Left renal pelvis (tissue), 4 donors: ENCODE measurements at places on chromosomes 13 and 19.
A peak's percentile ranks its signal among the peaks of the same experiment; 100 is the strongest.

DNA sequence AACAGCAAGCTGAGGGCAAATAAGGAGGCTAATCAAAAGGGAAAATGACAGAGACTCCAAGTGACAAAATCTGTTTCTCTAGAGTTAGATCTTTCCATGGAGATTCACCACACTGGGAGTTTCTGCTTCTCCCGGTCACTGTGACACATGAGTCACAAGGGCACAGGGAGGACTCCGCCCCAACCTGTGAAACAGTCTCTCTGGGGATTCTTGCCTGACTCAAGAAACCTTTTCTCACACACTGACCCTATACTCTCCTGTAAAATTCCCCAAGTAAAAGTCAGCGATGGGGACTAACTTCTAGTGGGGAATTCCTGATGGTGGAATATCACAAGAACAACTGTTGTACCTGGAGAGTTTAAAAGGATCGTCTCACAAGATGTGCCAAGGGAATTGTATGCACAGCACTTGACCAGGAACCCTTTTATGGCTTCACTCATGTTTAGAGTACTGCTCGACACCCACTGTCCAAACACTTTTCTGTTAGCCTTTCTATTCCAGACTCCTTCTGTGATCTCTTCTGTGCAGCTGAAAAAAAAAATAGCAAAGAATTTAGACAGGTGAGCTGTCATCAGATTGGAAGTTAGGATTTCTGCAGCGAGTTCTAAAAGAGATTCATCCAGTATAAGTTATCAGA is 46.8 kb upstream of the URAD start:
- no peak for DNase-seq

DNA sequence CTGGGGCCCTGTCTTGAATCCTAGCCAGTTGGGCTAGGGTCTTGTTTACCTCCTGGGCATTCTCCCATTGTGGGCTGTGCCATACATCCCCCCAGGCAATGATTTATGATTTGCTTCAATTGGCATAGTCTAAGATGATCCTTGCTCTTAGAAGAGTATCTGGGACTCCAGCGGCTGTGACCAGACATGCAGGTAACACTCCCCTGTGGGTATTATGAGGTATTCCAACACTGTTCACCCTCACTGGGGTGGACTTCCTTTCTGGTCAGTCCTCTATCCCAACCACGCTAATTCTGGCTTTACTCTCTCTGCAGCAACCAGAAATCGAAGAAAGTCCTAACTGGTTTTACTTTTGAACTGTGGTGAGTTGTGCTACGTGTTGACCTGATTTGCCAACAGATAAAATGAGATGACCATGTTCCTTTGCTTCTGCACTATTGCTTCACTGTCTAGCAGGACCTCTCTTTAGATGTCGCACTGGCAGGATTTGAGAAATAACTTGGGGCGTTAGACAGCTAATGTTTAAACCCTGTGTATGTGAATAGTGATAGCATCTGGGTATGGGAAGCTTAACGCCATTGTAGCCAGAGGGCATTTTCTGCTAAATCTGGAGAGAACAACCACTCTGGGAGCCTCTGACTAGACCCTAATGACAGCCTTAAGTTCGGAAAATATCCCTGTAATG is 6.7 kb upstream of the LRCH1 start:
- no peak for DNase-seq

- DNase-seq: no peak
Measured at GRCh38 chr19:40033989-40034560, 22.0 kb downstream of the ZNF780B start.

DNA sequence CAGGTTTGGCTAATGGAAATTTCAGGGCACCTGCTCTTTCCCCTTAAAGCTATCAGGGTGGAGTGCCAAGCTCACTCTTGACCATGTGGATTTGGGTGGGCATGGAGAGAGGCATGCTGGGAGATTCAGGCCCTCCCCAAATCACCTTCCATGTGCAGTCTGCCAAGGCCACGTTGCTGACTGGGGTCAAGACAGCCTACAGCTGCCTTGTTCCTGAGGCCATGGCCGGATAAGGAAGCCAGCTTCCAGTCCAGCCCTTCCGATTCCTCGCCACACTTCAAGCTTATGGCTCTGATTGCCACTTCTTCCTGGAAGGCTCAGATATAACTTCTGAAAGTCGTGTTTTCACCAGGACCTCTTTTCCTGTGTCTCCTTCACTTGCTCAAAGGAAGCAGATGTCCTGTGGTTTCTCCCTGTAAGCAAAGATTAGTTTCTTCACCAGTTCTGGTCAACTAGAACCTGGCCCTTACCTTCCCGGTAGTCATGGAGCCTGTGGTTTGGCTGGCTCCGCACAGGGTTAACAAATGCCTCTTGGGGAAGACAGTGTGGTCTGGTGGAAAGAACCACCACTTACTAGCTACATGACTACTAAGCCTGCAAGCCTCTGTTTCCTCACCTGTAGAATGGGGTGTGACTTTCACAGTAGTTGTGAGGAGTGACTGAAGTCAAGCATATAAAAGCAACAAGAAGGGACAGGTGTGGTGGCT is 16.1 kb upstream of the TPT1 start:
- DNase-seq: no peak

DNA sequence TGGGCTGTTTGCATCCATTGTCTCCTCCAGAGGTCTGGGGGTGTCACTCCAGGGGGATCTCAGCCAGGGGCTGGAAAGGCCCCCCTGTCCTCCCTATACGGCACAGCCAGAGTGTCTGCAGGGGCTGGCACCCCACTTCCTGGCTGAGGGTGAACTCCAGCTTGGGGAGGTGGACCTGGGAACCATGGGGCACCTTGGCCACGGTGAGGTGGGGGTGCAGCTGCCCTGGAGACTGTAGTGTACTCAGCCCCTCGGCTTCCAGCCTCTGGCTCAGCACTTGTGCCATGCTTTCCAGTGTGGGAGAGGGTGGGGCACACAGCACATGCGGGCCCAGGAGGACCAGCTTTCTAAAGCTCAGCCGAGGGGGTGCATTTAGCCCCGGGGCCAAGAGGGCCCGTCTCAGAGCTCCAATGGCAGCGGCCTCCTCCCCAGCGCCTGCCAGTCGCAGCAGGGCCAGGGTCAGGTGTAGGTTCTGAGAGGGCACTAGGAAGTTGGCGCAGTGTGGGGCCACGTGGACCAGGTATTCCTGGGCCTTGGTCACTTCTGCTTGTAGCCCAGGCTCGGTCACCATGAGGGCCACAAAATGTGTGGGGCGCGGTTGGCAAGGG is 1.4 kb downstream of the LENG9 start:
- DNase-seq: no peak

- peak; percentile 98 for DNase-seq
Measured at GRCh38 chr19:20661150-20661819, at the start of gene ZNF626. Gene ZNF626, minus strand, starts transcription at chr19:20661571. Its CDS starts 125 bp downstream, at chr19:20661446.

DNA sequence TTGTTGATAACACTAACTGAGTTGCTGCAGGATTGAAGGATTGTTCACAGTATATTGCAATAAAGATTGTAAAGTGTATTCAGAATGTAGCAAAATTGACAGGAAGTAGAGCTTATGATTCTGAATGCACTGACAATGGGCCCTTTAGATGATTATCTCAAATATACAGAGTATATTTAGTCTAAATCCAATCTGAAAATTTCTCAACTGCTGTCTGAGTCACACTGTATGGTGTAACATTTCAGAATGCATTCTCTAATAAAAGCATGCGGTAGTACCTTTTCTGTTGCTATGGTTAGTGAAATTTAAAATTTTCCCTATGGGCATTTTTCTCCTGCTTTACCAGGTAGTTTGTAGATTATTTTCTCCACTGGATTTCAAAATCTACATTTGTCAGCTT is 365.2 kb downstream of the PCDH17 start:
- DNase-seq: no peak

GRCh38 chr13:106753251-106753650 is 185.3 kb upstream of the ARGLU1 start:
- DNase-seq: no peak

DNA sequence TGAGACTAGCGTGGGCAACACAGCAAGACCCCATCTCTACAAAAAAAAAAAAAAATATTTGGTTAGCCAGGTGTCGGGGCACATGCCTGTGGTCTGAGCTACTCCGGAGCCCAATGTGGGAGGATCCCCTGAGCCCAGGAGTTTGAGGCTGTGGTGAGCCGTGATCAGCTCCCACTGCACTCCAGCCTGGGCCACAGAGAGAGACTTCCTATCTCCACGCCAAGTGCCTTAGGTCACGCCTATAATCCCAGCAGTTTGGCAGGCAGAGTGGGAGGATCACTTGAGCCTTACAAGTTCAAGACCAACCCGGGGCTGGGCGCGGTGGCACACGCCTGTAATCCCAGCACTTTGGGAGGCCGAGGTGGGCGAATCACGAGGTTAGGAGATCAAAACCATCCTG is 8.7 kb upstream of the ADAT3 start:
- no peak for DNase-seq

GRCh38 chr19:5822181-5822844 is 17.2 kb downstream of the FUT6 start:
- DNase-seq: no peak

GRCh38 chr13:26133286-26133685 is 81.5 kb upstream of the SHISA2 start:
- DNase-seq: no peak

DNA sequence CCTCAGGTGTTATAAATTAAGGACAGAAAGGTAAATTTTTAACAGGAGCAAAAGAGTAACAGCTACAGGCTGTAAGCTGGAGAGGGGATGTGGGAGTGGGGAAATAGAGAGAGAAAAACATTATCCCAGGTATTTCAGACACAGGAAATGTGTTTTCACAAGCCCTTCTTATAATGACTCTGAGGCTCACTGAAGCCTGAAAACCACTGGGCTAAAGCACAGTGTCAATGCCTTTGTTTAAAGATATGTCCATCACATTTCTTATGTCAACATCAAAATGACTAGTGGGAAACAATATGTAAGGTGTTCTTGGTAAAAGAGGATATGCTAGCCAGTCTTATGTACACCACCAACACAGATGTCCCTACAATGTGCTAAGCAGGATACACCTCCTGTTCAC is 365.9 kb downstream of the FGF14 start:
- no peak for DNase-seq

GRCh38 chr19:35017507-35017906 is 12.8 kb upstream of the SCN1B start:
- no peak for DNase-seq

- DNase-seq: no peak
Measured at GRCh38 chr19:33532859-33533460, 11.4 kb upstream of the PEPD start.

DNA sequence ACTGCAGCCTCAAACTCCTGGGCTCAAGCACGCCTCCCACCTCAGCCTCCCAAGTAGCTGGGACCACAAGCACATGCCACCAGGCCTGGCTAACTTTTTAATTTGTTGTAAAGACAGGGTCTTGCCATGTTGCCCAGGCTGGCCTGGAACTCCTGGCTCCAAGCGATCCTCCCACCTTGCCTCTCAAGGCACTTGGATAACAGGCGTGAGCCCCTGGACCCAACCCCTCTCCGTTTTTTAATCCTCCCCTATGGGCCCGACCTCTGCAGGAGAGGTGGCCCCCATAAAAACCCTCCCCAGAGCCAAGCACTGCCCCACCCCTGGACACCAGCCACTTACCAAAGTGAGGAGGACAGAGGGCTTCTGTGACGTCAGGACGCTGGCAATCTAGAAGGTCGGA is 28.6 kb downstream of the PEPD start:
- DNase-seq: no peak

DNA sequence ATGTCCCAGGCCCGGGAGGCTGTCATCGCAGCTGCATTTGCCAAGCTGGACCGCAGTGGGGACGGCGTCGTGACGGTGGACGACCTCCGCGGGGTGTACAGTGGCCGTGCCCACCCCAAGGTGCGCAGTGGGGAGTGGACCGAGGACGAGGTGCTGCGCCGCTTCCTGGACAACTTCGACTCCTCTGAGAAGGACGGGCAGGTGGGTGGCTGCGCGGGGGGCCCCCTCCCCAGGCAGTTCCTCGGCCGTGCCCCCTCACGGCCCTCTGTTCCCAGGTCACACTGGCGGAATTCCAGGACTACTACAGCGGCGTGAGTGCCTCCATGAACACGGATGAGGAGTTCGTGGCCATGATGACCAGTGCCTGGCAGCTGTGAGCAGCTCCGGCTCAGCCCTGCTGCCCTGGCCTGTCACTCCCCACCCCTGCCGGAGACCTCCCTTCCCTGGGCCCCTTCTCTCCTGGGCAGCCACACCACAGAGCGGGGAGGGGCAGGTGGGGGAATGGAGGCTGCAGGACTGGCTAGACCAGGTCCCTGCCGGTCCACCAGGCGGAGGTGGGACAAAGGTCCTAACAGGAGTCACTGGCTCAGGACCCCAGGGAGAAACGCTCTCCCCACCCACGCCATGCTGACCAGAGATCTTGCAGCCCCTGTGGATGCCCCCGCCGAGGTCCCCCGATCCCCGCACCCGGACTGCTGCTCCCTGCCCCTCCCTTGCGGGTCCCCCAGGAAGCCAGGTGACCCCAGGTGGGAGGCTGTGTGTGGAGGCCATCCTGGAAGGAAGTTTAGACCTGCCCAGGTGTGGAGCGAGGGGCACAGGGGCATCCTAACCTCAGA is 1.1 kb downstream of the CAPS start:
- DNase-seq: no peak

GRCh38 chr19:35135389-35135909 is 590 bp upstream of the LGI4 start:
- DNase-seq: no peak

GRCh38 chr13:46526740-46527139 is 26.2 kb upstream of the LRCH1 start:
- DNase-seq: no peak

DNA sequence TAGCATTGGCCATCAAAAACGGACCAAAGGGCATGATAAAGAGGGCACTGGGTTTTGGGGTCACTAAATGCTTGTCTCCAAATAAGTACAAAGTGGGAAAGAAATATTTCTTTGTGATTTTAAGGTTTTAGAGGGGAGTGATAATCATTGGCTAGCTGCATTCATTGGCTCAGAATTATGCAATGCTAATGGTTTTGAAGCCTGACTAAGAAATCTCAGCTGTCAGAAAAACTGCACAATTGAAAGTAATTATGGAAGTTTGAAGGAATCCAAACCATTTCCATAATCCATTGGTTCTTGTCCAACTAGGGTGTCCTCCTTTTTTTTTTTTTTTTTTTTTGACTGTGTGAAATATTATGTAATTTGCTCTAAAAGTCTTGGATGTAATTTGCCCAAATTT is 88.2 kb upstream of the ARGLU1 start:
- DNase-seq: no peak

GRCh38 chr19:54418030-54418929 is 3.0 kb downstream of the TTYH1 start:
- DNase-seq: no peak

GRCh38 chr19:42122691-42123607 is 9.3 kb downstream of the POU2F2 start:
- no peak for DNase-seq

DNA sequence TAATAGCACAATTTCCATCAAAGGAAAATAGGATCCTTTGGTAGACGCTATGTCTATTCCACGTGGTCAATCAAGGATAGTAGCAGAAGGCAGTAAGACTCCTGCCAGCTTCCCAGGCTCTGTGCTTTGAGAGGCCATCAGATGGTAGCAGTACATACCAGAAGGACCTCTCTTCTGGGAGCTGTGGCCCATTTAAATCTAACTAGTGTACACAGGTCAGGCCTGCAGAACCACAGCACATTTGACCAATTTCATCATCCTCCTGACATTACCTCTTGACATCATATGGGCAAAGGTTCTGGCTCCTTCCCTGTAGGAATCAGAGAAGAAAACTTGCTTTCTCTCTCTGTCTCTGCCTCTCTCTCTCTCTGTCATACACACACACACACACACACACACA is 229.6 kb upstream of the HTR2A start:
- DNase-seq: no peak

GRCh38 chr19:7628589-7629311 is 595 bp downstream of the XAB2 start:
- no peak for DNase-seq
